ENCODE measurements at places on chromosomes 1 and 21. TPM values are rescaled to one million over a fixed set of nuclear protein-coding genes. Genes with fewer than 3 reads are reported as not detected.

C1orf35 gene
- total RNA-seq = 38.5 TPM

OR2W3 gene
- not detected for total RNA-seq

FCN3 gene
- total RNA-seq = not detected

CD164L2 gene
- total RNA-seq = not detected

GLUL gene
- total RNA-seq = 29.1 TPM

SLC22A15 gene
- total RNA-seq = 0.58 TPM

BARHL2 gene
- total RNA-seq = not detected

MACO1 gene
- total RNA-seq = 9.6 TPM

NEK2 gene
- 37.0 TPM for total RNA-seq

ZNF593OS gene
- total RNA-seq = not detected

CTNNBIP1 gene
- total RNA-seq = 9.5 TPM

FMOD gene
- not detected for total RNA-seq

CFHR1 gene
- total RNA-seq = not detected

LMOD1 gene
- not detected for total RNA-seq

SPRR2D gene
- not detected for total RNA-seq

BSND gene
- not detected for total RNA-seq

FAM177B gene
- not detected for total RNA-seq

PGLYRP3 gene
- not detected for total RNA-seq

ADORA1 gene
- 0.56 TPM for total RNA-seq

CCDC185 gene
- total RNA-seq = 0.03 TPM

RXFP4 gene
- total RNA-seq = not detected

RIPPLY3 gene
- 0.39 TPM for total RNA-seq

DMBX1 gene
- total RNA-seq = 0.49 TPM

SLAMF9 gene
- 0.41 TPM for total RNA-seq

VASH2 gene
- 3.0 TPM for total RNA-seq

IL10RB gene
- 17.5 TPM for total RNA-seq

SLC6A9 gene
- 13.2 TPM for total RNA-seq

KMO gene
- 0.68 TPM for total RNA-seq

TMEM125 gene
- not detected for total RNA-seq

NTRK1 gene
- 0.15 TPM for total RNA-seq

TDRD5 gene
- 0.03 TPM for total RNA-seq

KRTAP13-2 gene
- total RNA-seq = not detected
